ENCODE measurements at places on chromosomes 2 and 18.

DNA sequence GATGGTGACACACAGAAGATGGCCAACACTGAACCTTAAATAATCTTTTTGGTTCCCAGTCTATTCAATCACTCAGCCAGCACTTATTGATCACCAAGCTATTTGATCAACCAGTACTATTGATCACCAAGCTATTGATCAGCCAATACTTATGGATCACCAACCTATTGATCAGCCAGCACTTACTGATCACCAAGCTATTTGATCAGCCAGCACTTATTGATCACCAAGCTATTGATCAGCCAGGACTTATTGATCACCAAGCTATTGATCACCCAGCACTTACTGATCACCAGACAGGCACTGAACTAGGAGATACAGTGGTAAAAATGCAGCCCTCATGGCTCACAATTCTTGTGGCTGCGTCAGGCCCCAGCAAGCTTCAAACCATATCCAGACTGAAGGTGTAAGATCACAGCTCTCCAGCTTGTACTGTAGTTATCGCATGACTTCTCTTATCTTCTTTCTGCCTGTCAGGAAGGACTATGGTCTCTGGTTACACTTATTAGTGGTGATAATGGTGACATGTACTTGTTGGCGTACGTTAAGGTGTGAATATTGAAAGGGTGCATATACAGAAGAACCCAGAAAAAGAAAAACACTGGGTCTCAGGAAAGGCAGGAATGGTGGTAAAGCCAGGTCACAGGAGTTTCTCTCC is 18.4 kb upstream of the B3GNT2 start:
- no peak for DNase-seq

DNA sequence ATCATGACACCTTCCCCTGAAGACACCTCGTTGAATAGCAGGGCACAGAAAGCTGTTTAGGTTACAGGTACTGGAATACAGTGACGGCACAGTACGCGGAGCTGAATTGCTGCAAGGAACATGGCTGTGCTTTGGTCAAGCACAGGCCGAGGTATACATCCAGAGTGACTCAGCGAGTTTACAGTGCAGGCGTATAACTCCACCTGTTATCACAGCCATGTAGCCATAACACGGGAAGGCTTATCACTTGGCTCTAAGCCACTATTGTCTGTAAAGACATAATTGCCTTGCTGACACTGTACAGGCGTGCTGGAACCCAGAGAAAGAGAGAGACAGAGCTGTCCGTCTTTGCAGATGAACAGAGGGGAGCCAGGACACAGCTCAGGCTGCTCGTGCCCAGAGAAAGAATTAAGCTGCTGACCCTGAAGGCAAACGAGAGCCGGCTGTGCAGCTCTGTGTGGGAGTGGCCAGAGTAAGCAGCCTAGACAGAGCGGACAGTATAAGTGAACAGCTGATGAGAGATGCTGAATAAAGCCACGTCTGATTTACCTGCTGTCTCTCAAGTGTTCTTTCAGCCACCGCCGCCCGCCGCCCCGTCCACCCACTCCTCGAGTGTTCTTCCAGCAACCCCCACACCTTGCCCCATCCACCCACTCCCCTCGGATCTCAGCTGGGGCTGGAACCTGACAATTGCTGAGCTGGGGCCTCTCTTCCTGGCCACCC is 87.3 kb upstream of the PPP1CB start:
- peak; percentile 72 for DNase-seq

- DNase-seq = no peak
Measured at GRCh38 chr2:129296806-129297205, 682.7 kb upstream of the RAB6C start.

DNA sequence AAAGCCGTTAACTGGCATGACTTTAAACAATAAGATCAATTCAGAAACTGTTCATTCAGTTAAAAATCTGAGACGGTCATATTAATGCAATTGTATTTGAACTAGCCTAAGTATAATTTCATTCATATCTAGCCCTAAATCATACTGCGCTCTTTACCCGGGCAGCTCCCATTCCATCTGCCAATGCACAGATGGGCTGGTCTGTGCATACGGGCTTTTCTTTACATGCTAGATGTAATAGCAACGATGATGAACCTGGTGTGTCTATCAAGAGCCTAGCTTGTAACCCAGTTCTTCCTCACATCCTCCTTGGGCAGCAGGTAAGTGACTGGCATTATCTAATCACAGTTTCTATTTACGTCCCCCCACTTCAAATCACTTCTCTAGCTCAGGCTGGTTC is 631.5 kb upstream of the KLHL29 start:
- DNase-seq = no peak

- DNase-seq = no peak
Measured at GRCh38 chr18:4755848-4756247, 300.7 kb upstream of the DLGAP1 start.

DNA sequence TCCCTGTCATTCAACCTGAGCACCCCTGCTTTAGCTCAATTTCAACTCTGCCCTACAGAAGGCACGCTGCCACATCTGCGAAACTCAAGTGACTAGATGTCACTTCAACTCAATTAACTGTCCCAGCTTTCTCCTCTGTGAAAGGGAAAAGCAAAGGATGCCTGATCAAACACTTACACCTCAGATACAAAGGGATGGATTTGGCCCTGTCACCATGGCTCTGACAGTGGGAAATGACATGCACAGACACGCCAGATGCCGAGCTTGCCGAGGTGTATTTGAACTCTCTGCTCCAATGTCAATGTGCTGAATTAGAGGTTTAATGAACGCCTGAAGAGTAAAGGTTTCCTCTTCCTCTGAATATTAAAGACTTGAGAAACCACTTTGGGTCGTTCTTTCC is 481.1 kb downstream of the CBLN2 start:
- peak; percentile 93 for DNase-seq

DNA sequence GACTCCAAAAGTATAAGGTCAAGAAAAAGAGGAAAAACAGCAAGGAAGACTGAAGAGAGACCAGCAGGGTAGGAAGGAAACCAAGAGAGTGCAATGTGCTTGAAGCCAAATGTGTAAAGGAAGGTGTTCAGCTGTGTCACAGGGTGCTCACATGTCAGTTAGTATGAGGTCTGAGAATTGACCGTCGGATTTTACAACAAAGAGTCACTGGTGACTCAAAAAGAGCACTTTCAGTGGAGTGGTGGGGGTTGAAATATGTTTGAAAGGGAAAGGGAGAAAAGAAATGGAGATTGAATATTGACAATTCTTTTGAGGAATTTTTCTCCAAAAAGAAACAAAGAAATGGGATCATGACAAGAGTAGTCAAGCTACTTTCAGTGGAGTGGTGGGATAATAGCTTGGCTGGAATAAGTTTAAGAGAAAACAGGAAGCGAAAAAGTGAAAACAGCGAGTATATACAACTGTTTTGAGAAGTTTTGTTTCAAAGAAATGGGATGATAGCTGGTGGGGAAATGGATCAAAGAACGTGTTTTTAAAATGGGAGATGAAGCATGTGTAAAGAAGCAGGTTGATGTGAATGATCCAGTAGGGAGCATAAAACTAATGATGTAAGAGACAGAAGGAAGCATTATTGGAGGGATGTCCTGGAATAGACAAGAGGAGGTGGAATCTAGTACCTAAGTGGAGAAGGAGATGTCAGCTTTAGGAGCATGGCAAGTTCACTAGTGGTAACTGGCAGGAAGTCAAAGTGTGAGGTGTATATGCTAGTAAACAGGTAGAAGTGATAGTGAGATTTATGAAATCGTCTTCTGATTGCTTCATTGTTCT is 3.6 kb upstream of the TSPYL6 start:
- no peak for DNase-seq

GRCh38 chr18:63145166-63145850 is 174.3 kb downstream of the BCL2 start:
- DNase-seq = no peak

DNA sequence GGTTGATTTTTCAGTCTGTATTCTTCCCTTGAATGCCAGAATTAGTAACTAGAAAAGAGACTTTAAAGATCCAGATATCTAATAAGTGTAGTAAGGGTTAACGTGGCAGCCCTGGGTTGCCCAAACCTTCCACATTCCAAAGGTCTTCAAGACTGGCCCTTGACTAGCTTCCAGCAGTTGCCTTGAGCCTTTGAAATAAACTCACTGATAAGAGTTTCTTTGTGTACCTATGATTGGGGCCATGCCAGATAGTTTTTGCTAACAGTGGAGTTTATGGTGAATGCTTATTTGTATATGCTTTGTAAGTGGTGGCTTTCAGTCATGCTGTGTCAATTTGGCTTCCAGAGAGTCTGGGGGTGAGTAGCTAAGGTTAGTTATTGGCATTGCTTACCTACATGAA is 722.3 kb downstream of the RNF144A start:
- DNase-seq = no peak

- DNase-seq = no peak
Measured at GRCh38 chr2:171889333-171889732, 4.7 kb downstream of the SLC25A12 start.

GRCh38 chr18:9615280-9615797 is 980 bp upstream of the PPP4R1 start:
- DNase-seq = no peak

- DNase-seq = no peak
Measured at GRCh38 chr2:137959166-137959565, 5.1 kb upstream of the HNMT start.

DNA sequence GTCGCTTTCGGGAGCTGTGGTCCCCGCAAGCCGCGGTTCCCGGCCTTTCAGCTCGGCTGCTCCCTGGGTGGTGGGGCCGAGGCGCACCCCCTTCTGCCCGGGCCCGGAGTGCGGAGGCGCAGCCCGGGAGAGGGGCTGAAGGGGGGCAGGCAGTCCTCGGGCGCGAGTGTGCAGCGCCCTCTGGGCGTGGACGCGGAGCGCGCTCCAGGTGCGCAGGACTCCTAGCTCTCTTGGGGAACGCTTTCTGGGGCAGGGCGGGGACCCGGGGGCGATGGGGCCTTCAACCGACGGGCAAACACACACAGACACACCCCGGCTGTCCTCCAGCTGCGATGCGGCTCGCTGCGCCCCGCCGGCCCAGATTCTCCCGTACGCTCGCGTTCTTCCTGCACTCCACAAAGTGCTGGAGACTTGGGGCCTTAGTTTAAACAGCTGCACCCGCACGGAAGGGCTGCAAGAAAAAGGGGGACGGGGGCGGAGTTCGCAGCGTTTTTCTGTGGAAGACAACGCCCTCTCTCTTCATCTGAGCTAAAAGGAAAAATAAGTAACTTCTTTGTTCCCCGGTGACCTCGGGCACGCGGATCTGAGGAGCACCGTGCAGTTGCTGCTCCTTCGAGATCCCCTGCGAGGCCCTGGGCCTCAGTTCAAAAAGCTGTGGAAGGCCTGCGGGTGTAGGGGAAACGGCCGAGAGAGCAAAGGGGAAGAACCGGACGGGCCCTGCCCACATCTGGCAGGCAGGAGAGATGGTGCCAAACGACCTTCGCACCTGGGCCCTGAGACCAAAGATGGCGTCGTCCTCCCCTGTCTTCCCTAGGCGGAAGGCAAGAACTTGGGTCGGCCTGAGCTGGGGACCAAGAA is 593 bp upstream of the SDC1 start:
- DNase-seq = peak; percentile 65

DNA sequence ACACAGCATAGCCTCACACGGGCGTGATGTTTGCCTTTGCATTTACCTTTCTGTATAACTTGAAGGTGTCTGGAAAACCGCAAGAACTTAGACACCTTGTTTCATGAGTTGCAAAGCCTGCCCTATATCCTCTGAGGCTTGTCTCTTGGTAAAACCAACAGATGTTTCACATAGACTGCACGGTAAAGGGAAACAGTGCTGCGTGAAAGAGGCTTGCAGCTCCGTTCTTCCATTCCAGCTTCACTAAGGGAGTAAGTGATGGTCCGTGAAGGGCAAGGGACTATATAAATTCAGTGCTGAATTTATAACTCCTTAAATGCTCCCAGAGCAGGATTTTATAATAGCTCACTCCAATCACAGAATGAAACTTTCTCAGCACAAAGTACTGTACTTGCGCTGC is 360.5 kb downstream of the SOX11 start:
- no peak for DNase-seq

- DNase-seq = no peak
Measured at GRCh38 chr2:38933653-38934052, 44.0 kb downstream of the ARHGEF33 start.

DNA sequence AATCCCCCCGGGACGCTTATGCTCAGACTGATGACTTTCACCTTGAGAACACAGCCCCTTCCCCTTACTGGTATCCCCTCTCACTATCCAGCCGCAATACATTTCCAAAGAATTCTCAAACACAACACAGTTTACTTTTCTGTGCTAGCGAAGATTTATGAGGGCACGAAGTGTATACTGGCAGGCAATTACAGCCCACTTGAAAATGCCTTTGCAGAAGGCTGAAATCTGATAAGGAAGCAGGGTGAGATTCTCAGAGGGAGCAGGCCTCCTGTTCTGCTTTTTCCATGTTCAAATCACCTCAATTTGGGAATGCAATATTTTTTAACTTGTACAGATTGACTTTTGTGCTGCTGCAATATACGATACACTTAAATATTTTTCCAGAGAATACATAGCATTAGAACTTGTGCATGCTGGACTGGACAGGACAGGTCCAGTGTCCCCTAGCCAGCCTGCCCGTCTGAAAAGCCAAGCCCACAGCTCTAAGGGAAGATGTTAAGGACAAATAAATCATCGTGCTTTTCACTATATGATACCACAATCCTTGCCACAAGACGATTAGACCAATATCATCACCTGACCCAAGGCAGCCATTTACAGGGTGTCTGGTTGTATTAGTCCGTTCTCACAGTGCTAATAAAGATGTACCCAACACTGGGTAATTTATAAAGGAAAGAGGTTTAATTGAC is 262.1 kb downstream of the EPHA4 start:
- no peak for DNase-seq

DNA sequence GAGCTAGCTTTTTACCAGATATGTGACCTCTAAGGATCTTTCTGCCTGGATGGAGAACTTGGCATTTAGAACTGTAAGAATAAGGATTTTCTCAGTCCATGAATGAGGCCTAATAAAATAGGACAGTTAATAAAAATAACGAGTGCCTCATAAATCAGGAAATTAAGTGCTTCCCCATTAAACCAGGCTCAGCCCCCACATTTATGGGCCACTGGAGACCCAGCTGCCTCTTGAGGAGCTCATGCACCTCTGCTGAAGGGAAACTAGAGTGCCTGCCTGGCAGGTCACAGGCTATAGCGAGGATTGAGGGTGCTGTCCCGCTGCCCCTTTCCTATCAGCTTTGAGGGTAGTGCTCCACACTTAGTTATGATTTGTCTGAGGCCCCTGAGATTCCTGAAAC is 158.0 kb downstream of the ALK start:
- no peak for DNase-seq

DNA sequence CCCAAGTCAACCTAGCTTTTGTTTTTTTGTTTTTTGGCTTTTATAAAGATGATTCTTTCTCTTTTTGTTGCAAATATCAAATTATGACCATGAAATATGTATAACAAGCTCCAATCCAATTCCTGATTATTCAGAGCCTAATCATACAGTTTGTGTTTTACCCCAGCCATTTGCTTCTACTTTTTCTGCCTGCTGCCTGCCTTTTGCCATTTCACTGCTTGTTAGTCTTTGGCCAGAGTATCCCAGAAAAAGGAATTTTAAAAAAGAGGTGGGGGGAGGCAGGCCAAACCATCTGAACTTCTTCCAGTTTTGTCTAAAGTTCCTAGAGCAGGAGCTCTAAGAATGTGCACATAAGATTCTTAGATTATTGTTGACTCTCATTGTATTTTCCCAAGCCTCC is 211.9 kb upstream of the VRK2 start:
- no peak for DNase-seq

Measured in DMS153 (cell line).